Stimulated activated CD4-positive, alpha-beta T cell treated with anti-CD3 and anti-CD28 coated beads, Interleukin-15, amount 100 ng/mL, for 48 hours (primary cell): ENCODE measurements at places on chromosomes 5 and 9.

DNA sequence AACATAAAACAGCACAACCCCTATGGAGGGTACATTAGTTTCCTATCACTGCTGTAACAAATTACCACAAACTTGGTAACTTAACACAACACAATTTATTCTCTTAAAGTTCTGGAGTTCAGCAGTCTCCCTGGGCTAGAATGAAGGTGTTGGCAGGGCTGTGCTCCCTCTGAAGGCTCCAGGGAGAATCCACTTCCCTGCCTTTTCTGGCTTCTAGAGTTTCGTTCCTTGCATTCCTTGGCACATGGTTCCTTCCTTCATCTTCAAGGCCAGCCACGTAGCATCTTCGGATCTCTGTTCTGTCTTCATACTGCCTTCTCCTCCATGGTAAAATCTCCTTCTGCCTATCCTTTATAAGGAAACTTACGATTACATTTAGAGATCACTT, 25.0 kb upstream of the GSN start:
- DNase-seq, result no peak

GRCh38 chr5:174571662-174572397, 152.6 kb upstream of the MSX2 start:
- no peak for DNase-seq

DNA sequence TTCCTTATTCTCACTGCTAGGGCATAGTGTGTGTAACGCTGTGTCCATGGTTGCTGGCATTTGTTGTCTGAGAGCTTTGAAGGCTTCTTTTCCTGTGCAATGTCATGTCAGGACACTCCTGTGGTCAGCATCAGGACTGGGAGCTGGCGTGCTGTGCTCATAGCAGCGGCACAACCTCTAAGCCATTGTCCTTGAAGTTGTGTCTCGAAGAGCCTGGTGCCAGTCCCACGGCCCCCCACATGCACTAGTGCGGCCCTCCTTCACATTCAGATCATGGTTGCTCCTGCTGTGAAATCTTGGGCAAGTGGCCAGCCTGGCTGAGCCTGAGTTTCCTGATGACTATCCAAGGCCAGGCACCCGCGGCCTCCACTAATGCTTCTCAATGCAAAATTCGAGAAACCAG, 32.4 kb downstream of the PDZD2 start:
- DNase-seq, result no peak

- no peak for DNase-seq
Observed at GRCh38 chr9:96884443-96884842, 30.1 kb upstream of the ZNF782 start.

- DNase-seq, result no peak
Observed at GRCh38 chr9:112086627-112087026, 88.5 kb downstream of the SUSD1 start.

DNA sequence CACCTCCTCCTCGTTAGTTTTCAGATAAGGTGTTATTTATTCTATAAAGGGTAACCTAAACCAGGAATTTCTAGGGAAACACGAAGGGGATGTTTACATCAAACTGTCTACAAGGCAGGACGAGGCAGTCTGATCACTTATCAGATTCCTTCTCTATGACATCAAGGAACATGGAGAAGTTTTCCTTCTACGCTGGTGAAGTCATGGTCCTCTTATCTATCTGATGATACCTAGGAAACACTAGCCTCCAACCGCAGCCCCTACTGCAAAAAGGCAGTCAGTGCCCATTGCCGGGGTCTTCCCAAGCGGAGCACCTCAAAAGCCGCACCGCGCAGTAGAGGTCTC, 1.5 kb downstream of the MPDZ start:
- DNase-seq, result no peak

GRCh38 chr5:124524552-124525232, 221.7 kb downstream of the ZNF608 start:
- no peak for DNase-seq

- no peak for DNase-seq
Observed at GRCh38 chr5:124504081-124504916, 242.1 kb downstream of the ZNF608 start.

GRCh38 chr9:87959916-87960581, 14.3 kb downstream of the CDK20 start:
- no peak for DNase-seq

DNA sequence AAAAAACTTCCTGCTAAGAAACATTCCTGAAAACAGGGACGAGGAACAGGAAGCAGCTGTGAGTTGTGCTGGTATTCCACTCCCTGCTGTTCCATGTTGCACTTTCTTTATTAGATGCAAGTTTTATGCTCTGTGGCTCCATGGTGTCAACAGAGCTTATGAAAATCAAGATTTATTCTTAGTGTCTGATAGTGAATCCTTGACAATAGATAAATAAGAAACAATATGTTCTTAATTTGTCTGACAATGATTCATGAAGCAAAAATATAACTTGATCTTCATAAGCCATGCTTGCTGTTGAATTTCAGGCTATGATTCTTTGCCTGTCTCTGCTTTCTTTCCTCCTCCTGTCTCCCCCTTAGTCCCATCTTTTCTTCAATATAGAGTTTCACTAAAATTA, 119.6 kb downstream of the DROSHA start:
- no peak for DNase-seq

DNA sequence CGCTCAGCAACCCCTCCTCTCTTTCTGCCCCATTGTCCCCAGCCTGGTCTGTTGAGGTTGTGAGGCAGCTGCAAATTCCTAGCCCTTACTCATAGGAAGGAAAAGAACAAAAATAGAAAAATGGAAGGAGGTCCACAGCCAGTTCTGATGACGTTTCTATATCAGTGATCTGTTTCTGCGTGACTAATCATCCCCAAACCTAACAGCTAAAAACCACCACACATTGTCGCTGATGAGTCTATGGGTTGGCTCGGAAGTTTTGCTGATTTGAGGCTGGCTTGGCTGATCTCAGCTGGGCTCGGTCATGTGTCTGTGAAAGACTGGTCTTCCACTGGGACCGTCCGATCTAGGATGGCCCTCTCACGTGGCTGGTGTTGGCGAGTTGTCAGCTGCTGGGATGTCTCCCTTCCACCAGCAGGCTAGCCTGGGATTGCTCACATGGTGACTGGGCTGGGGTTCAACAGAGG, 200.6 kb upstream of the ZNF618 start:
- DNase-seq, result no peak

DNA sequence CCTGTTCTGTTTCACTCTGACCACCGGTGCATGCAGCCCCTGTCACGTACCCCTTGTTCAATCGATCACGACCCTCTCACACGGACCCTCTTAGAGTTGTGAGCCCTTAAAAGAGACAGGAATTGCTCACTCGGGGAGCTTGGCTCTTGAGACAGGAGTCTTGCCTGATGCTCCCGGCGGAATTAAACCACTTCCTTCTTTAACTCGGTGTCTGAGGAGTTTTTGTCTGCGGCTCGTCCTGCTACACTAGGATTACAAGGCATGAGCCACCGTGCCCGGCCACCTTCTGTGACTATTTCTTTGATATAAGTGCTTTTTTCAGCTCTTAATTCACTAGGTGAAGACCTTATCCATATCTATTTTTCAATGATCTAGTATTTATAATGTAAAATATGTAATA, 167.5 kb downstream of the TTC39B start:
- no peak for DNase-seq

- DNase-seq, result no peak
Observed at GRCh38 chr9:16030528-16031185, 477.8 kb downstream of the CCDC171 start.

DNA sequence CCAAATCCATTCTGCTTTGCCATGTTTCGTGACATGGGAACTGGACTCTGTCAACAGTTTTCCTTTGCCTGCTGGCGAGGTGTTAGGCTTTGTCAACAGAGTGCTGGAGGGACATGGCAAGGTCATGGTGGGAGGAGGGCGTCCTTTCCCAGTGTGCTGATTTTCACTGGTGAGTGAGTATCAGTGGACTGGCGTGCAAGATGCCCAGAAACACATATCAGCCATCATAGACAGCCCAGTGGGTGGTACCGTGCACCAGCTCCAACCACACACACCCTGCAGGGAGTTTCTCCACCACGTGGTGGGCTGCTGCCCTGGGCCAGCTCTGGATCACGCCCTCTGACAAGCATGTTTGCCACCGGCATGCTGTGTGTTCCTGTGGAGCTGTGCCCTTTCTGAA, 50.0 kb upstream of the ABL1 start:
- no peak for DNase-seq

DNA sequence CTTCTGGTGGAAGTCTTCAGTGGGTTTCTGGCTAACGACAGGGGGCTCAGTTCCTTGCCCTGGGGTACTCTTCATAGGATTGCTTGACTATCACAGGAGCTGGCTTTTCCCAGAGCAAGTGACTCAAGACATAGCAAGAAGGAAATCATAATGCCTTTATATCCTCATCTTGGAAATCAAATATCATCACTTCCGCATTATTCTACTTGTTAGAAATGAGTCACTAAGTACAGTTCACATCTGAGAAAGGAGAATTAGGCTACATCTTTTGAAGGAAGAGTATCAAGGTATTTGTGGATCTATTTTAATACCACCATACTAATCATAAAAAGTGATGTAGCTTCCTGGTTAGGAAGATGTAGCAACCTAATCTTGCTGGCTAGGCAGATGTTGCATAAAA, 148.2 kb upstream of the RAI14 start:
- DNase-seq, result no peak

DNA sequence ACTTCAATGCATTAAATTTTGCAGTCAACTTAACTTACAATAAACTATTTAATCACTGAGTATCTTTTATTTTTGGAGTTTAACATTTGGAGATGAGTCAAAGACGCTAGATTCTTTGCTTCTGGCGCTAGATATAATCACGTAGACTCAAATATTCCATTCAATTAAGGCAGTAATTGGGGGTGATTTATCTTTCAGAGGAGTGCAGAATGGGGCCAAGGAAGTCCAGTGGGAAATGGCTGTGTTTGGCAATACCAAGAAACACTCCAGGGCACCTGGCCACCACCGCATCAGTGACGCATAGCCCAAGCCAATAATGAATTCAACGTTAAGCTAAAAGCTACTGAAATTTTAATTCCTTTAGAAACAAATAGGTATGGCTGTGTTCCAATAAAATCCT, 81.2 kb downstream of the PHAX start:
- no peak for DNase-seq

DNA sequence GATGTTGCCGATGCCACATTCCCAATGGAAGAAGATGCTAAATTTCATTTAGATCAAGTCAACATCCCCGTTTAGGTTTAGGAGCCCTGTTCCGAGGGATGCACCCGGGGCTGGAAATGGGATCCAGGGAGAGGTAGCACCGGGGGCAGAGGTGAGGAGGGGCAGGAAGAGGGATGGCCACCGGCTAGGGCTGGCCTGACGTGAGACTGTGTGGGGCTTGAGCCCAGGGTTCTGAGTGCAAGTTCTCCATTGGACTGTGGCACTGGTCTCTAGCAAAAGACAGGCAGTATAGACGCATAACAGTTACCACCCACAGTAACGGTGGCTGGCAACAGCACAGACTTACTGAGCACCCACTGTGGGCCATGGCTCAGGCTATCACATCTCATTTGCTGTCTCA, 209.0 kb upstream of the MVB12B start:
- no peak for DNase-seq

DNA sequence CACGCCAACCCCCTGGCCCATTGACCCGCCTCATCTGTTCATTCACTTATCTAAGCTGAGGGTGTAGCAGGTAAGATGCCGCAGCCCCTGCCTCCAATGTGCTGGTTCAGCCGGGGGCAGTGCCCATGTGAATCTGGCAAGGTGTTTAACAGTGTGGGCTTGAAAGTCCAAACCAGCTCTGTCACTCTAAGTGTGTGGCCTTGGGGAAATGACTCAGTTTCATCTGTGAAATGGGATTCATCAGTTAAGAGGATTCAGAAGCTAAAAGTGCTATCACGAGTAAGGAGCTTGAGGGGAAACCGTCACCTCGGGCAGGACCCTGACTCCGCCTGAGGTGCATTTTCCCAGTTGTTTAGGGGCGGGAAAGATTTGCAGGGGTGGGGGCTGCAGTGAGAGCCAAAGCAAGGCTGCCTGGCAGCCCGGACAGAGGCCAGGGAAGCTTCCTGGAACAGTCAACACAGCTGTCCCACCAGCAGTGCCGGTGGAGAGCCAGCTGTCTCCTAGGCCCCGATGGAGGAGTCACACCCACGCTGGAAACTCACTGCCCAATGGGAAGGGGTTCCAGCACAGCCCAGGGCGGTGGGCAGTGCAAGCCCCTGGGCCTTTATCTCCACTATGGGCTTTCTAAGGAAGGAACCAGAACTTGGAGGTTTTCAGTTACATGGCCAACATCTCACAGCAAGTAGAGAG, 9.7 kb upstream of the URM1 start:
- no peak for DNase-seq
